ENCODE measurements at places on chromosomes 13 and 19.

GRCh38 chr19:2237051-2237868, 636 bp downstream of the SF3A2 start:
- no peak for DNase-seq

DNA sequence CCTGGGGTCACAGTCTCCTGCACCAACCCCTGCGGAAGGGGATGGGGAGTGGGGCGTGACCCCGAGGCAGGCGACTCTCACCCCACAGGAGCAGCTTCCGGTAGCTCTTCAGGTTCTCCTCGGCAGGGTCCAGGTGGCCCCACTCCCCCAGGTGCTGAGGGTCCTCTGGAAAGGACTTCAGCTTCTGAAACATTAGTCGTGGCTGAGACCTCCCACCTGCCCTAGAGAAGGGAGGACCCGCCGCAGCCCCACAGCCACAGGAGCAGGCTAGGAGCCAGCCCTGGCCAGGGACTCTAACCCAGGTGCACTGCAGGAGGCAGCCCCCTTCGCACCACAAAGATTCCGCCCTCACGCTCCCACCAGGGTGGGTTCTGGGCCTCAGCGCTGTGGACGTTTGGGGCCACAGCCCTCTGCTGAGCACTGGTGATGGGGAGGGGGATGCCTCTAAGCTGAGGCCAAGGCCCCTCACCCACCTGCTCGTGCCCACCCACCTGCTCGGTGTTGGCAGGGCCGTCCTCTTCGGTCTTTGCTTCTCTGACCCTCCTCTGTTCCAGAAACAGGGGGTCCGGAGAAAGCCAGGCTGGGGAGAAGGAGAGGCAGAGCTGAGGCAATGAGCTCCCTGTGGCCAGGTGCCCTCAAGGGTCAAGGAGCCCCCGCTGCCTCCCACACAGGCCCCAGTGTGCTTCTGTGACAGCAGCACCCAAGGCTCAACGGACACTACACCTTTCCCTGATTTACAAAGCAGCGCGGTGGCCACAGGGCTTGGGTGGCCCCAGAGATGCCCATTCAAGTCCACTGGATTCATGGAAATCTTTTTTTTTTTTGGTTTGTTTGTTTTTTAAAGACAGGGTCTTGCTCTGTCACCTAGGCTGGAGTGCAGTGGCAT, 11.0 kb downstream of the ZSCAN18 start:
- DNase-seq = no peak

- no peak for DNase-seq
These were observed 16.3 kb upstream of the GSX1 start for GRCh38 chr13:27775943-27776342.

DNA sequence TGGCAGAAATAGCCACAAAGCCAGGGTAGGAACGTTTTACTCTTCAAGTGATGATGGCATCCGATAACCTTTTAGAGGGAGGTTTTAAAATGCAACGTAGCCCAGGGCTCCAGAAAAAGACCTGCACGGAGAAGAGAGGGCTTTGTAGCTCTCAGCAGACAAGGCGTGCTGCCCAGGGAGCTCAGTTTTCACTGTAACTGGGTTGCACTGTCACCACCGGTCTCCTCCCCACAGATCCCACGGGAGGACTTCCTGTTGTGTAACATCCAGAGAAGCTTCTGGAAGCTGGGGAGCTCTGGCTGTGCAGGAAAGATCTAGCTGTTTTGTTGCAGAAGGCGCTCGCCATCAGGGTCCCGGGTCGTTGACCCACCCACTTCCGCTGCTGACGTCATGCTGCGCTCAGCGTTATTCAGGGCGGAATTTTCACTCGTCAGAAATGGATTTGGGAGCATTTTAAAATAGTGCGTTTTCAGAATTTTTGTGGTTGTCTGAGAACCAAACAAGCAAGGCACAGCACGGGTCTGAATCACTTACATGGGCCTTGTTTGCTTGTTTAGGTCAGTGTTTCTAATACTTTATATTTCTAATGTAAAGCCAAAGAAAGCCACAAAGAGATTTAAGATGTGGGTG, 50.8 kb downstream of the ATP11A start:
- DNase-seq = no peak

GRCh38 chr19:52101866-52102562, 6.4 kb upstream of the ZNF841 start:
- no peak for DNase-seq

GRCh38 chr13:93655154-93655553, 428.5 kb downstream of the GPC6 start:
- no peak for DNase-seq

GRCh38 chr19:49339301-49340068, 4.3 kb downstream of the CD37 start:
- no peak for DNase-seq

- no peak for DNase-seq
These were observed 14.5 kb upstream of the SIGLEC14 start for GRCh38 chr19:51660975-51661600.

DNA sequence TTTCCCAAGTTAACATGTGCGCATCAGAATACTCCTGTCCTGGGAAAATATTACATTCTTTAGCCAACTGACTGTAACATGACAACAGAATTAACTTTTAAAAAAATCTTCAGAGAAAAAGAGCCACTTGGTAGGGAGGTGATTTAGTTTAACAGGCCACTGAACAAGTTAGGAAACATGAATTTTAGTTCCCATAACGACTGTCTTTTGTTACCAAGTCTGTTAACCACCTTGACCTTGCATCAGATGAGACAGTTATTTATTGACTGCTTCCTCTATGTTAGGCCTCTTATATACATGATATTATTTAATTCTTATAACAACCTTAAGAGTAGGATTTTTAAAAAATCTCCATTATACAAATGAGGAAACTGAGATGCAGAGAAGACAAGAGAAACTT, 268.6 kb downstream of the NDFIP2 start:
- DNase-seq = no peak

DNA sequence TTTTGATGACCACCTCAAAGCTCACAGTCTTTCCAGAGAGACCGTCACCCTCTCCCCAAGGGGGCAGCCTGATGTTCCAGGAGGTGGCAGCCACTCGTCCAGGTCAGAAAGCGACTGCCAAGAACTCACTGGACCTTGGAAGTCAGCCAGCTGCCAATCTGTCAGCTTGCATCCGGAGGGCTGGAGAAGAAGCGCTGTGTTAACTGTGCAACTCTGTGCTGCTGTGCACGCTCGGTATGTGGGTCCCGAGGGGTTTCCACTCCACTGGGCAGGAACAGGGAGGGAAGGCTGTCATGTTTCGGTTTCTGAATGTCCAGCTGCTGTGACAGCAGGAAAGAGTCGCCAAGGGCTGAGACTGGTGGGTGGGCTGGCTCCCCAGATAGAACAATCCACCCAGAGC, 89.2 kb downstream of the CACNA1A start:
- no peak for DNase-seq

GRCh38 chr19:16297575-16298178, 26.9 kb upstream of the KLF2 start:
- DNase-seq = no peak

DNA sequence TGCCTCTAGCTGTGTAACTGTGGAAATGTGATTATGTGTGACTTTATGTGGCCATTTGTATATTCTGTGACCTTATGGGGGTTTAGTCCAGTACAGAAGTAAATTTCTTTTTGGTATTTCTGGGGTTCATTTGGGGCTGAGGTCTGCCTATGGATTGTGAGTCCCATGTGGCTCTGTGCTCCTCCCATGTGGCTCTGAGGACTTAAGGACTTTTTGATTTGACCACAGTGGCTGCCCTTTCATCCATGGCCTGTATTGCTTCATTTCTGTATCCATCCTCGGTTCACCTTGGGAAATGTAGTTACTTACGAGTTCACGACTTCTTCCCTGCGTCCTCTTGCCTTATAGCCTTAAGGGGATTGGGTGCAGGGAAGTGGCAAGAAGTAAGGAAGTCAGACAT, 1.0 kb downstream of the ZNF420 start:
- DNase-seq = no peak

GRCh38 chr19:45508861-45509691, 1.8 kb downstream of the VASP start:
- DNase-seq = no peak

GRCh38 chr19:1650650-1651567, 1.5 kb downstream of the TCF3 start:
- DNase-seq = peak; percentile 27

GRCh38 chr13:80430561-80430960, 89.6 kb upstream of the SPRY2 start:
- no peak for DNase-seq

DNA sequence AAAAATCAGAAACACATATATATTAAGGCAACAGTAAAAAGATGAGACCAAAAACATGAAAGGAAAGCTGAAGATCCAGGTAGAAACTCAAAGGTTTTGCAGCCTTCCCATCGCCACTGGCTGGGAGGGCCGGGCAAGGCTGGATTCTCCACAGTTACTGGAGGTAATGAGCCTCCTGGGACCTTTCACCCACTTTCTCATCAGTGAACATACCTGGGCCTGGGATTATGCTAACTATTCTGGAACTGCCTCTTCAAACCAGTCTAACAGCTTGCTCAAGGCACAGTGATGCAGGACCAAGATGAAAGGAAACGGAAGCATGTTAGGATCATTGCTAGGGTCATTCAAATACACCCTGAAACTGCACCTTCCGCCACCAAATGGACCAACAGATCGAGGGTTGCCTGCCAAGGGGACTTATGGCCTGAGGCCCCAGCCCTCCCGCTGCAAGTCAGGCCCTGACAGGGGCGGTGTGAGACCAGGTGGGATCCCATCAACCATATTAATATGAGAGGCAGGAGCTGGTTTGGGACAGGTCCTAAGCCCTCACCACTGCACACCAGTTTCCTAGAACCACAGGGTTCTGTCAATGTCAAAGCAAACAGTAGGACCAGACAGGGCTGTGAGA, 28.4 kb upstream of the ATP12A start:
- no peak for DNase-seq

- no peak for DNase-seq
These were observed 52.8 kb downstream of the TNFSF13B start for GRCh38 chr13:108322206-108322824.

- DNase-seq = no peak
These were observed 285.4 kb downstream of the ATP8A2 start for GRCh38 chr13:25657157-25657556.

DNA sequence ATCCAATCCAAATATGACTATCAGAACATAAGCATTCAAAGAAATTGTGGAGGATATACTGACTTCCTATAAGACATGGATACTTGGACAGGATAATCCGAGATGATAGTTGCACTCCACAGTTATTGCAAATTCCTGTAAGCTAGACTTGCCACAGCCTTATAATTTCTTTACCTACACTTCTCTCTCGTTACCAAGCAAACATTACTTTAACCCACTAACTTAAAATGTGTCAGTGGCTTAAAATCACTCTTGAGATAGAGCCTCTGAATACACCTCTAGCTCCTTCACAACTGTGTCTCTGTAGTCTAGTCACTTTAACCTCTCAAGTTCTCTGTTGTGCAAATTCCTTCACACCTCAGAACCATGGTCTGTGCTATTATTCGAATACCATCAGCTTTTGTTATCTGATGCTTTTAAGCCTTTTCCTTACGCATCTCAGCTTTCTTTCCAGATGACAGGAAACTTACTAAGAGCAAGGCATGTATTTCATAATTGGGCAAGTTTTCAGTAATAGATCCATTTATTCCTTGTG, 474.9 kb upstream of the MIR17HG start:
- no peak for DNase-seq

DNA sequence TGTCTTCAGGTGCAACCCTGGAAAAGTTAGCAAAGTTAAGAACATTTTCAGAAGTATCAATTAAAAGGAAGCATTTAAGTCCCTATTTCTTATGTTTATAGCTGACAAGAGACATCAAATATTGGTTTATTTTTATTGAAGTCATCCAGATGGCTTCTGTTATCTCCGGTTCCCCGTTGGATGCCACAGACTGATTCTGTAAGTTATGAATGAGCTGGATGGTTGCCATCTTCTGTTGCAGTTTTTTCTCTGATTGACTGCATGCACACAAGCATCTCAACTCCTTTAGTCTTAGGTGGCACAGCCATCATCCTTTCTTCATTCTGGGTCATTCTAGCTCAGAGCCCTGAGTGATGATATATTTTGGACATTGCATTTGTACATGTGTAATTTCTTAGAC, 10.6 kb upstream of the OXGR1 start:
- no peak for DNase-seq

DNA sequence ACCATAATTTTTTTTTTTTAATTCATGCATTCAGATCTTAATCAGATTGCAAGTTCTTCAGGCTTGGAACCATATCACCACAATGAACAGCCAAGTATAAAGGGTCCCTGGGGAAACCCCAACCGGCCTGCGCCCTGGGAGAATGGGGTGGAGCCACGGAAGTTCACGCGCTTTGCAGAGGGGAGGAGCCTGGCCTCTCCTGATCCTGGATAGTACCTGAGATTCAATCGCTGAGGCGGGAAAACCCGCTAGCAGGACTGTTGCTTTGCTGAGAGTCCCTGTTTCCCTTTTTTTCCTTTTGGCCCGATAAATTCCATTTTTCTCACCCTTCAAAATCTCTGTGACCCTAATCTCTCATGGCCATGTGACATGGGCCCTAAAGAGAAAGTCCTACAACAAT, 385.1 kb downstream of the IRS2 start:
- DNase-seq = no peak

GRCh38 chr13:113125506-113126264, 3.1 kb downstream of the F10 start:
- DNase-seq = no peak

- no peak for DNase-seq
These were observed 16.0 kb upstream of the MRI1 start for GRCh38 chr19:13748169-13748828.

DNA sequence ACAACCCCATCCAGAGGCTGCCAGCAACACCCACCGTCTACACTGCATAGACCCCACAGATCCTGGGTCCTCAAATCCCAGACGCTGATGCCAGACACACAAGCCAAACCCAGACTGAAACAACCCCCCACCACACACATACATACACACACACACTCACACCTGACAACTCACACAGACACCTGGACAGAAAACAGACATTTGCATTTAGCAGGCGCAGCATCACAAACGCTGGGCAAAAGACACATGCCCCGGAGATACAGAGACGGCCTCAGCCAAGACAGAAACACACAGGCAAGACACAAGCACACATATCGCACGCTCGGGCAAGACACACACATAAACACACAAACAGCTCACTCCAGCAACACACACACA, 1.3 kb downstream of the BBC3 start:
- DNase-seq = no peak

DNA sequence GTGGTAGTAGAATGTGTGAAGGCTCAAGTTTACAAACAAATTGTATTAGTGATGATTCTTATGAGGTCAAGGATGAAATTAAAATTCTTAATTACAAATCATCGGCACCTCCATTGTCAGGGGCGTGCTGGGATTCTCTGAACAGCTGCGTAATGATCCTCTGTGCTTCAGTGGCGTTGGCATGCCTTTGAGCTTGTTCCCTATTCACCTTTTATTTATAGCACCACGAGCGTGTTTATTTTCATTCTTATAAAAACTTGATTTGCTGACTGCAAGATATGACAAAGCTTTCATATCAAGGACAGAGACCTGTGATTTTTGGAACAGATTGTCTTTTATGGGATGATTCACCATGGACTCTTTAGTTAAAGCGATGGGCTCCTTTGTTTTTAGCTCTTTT, 18.2 kb upstream of the UBL3 start:
- no peak for DNase-seq
